HCT116 (cell line): ENCODE measurements at places on chromosomes 4 and X. TPM values are rescaled to one million over a fixed set of nuclear protein-coding genes. Genes with fewer than 3 reads are reported as not detected.

The XIAP gene
- 41.0 TPM for total RNA-seq

The SOWAHB gene
- 3.0 TPM for total RNA-seq

The FGF16 gene
- total RNA-seq = not detected

The MAGEC3 gene
- total RNA-seq = not detected

The PRSS12 gene
- 13.8 TPM for total RNA-seq

The PLK4 gene
- total RNA-seq = 34.8 TPM
